ENCODE measurements at places on chromosomes 5 and 9. TPM values are rescaled to one million over a fixed set of nuclear protein-coding genes. Genes with fewer than 3 reads are reported as not detected.

DNA sequence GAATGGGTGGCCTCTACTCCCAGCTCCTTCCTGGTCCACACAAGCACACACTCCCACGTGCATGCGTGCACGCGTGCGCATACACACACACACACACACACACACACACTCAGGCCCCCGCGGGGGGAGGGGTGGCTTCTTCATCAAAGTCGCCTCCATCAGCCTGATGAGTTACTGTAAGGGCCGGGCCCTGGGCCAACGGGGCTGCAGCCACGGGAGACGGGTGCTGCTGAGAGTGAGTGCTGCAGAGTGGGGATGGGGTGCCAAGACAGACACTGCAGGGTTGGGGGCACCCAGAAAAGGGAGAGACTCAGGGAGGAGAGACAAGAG lies 18.1 kb downstream of the CNTFR start:
- no peaks in the 10 kb centered on the region for H3K4me1 ChIP-seq
- DNase-seq, result no peak
- H3K27ac ChIP-seq, result no peak overlapping the region
- H3K27me3 ChIP-seq, result peaks cover 22% of the 10 kb centered on the region

DNA sequence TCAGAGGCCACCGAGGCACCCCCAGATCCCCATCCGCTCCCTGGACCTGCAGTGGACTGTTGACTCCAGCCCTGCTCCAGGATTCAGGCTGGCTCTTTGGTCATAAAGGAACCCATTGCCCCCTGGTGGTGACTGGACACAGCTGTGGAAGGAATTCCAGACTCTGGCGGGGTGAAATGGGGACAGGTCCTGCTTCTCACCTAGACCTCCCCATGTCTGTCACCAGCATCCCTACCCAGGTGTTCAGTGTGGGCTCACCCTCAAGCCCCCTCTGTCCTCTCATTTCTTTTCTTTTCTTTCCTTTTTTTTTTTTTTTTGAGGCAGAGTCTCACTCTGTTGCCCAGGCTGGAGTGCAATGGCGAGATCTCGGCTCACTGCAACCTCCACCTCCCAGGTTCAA lies 25.5 kb upstream of the STXBP1 start:
- peaks cover 22% of the 10 kb centered on the region for H3K4me1 ChIP-seq
- H3K36me3 ChIP-seq, result peaks cover 5% of the 10 kb centered on the region
- H3K27me3 ChIP-seq, result peaks cover 16% of the 10 kb centered on the region
- no peak overlapping the region for H3K27ac ChIP-seq
- peak; percentile 77 for DNase-seq

- H3K27me3 ChIP-seq, result peaks cover 53% of the 10 kb centered on the region
- H3K36me3 ChIP-seq, result no peaks in the 10 kb centered on the region
- H3K27ac ChIP-seq, result no peak overlapping the region
- peaks cover 3% of the 10 kb centered on the region for H3K4me1 ChIP-seq
Observed at GRCh38 chr5:73201547-73202513, 28.8 kb downstream of the TMEM174 start.

The RNF224 gene
- not detected for total RNA-seq

GRCh38 chr5:119333421-119333851 lies 22.4 kb upstream of the TNFAIP8 start:
- no peak for DNase-seq
- peak overlapping the region; percentile 97 for H3K27ac ChIP-seq
- H3K4me3 ChIP-seq, result peak overlapping the region; percentile 94
- H3K27me3 ChIP-seq, result no peaks in the 10 kb centered on the region
- H3K4me1 ChIP-seq, result peaks cover 91% of the 10 kb centered on the region

DNA sequence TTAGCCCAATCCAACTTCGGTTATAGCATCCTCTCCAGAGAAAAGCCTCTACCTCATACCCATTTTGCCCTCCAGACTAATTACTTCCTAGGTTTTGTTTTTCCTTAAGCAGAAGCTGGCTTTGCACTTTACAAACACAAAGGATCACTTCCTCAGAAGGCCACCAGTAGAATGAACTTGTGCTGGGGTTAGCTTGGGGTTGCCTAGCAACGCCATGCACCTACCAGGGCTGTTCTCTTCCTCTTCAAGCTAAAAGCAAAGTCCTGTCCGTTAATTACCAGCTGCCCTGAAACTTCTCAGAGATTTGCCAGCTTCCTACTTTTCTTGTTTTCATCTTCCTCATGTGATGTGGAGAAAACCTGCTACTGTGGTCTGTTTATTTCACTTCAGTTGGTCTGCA lies 132.0 kb upstream of the WWC1 start:
- H3K27me3 ChIP-seq, result no peaks in the 10 kb centered on the region
- H3K36me3 ChIP-seq, result no peaks in the 10 kb centered on the region
- H3K4me1 ChIP-seq, result no peaks in the 10 kb centered on the region
- no peak overlapping the region for H3K4me3 ChIP-seq

The NUTM2G gene
- not detected for total RNA-seq

DNA sequence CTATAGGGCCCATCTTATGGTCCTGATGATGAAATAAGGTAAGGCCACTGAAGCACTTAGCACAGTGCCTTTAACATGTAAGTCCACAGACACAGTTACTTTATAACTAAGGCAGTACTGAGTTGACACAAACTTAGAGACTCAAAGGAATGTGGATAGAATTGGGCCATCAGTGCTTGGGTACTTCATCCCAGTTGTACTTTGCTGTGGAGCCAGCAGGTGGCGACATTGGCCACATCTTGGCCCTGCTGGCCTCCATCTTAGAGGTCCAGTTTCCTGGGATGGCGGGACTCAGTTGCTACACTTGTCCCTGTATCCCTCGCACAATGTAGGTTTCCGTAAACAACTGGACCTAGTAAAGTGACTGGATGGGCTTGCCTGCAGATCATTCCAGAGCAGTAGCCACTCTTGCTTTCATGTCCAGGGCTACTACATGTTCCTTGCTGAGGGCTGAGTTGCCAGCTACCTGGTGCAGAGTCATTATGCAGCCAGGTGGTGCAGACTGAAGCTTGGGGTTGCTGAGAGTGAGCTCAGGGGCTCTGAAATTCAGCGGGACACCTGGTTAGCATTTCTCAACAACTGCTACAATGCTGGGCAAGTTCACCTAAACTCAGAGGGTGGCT lies 10.6 kb downstream of the MTAP start:
- peak overlapping the region; percentile 16 for H3K27ac ChIP-seq
- DNase-seq, result peak; percentile 75
- peaks cover 31% of the 10 kb centered on the region for H3K36me3 ChIP-seq
- no peaks in the 10 kb centered on the region for H3K27me3 ChIP-seq

DNA sequence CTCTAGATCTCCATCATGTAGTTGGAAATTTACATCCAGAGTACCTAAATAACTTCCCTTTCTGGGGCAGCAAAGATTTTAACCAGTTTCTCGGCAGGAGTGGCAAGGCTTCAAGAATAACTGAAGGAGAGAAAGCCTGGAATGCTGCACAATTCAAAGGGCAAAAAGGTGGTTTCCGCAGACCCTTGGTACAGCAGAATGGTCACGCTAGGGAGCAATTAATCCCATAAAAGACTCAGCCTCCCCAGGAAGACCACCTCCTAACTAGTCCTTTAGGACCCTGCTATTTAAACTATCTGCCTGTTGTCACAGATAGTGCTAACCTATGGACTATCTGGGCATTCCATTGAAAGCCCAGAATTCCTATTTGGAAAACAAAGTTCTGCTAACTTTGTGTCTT lies 3.6 kb downstream of the HTR1A start:
- H3K4me1 ChIP-seq, result no peaks in the 10 kb centered on the region
- peaks cover 4% of the 10 kb centered on the region for H3K36me3 ChIP-seq
- peaks cover 31% of the 10 kb centered on the region for H3K27me3 ChIP-seq
- no peak overlapping the region for H3K4me3 ChIP-seq
- no peak for DNase-seq

- no peaks in the 10 kb centered on the region for H3K27me3 ChIP-seq
- no peak overlapping the region for H3K27ac ChIP-seq
- H3K36me3 ChIP-seq, result peaks cover 8% of the 10 kb centered on the region
- DNase-seq, result no peak
- peaks cover 41% of the 10 kb centered on the region for H3K4me1 ChIP-seq
Observed at GRCh38 chr5:94623011-94623410, 4.5 kb downstream of the SLF1 start.

The HCN1 gene
- not detected for total RNA-seq

The KCNN2 gene
- not detected for total RNA-seq

The PCDHGA4 gene
- total RNA-seq, result not detected

GRCh38 chr5:11377896-11378295 lies 526.4 kb downstream of the CTNND2 start:
- H3K4me1 ChIP-seq, result no peaks in the 10 kb centered on the region
- no peaks in the 10 kb centered on the region for H3K27me3 ChIP-seq
- H3K4me3 ChIP-seq, result no peak overlapping the region
- no peak for DNase-seq

The NPR3 gene
- total RNA-seq, result not detected

The ANKRD18A gene
- 0.19 TPM for total RNA-seq

GRCh38 chr9:4397917-4398316 lies 92.4 kb upstream of the SLC1A1 start:
- no peak overlapping the region for H3K27ac ChIP-seq
- no peak for DNase-seq
- H3K4me3 ChIP-seq, result no peak overlapping the region
- peaks cover 10% of the 10 kb centered on the region for H3K27me3 ChIP-seq

DNA sequence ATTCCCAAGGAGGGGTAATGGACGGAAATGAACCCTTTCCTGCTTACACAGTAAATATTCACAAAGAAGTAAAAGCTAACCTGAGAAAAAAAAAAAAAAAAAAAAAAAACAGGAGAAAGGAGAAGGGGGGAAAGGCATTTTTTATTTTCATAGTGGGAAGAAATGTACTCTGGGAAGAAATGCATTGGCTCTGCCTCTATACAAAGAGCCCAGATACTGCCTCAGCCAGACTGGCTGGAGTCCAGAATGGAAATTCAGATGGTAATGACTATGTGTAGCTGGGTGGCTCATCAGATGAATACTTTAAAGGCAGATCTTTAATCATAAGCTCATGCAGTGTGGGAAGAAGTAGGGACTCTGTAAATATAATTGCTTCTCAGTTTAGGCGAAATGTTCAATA lies 124.9 kb upstream of the ZNF608 start:
- peaks cover 2% of the 10 kb centered on the region for H3K4me1 ChIP-seq
- no peak for DNase-seq
- H3K4me3 ChIP-seq, result no peak overlapping the region
- no peaks in the 10 kb centered on the region for H3K36me3 ChIP-seq
- no peak overlapping the region for H3K27ac ChIP-seq

DNA sequence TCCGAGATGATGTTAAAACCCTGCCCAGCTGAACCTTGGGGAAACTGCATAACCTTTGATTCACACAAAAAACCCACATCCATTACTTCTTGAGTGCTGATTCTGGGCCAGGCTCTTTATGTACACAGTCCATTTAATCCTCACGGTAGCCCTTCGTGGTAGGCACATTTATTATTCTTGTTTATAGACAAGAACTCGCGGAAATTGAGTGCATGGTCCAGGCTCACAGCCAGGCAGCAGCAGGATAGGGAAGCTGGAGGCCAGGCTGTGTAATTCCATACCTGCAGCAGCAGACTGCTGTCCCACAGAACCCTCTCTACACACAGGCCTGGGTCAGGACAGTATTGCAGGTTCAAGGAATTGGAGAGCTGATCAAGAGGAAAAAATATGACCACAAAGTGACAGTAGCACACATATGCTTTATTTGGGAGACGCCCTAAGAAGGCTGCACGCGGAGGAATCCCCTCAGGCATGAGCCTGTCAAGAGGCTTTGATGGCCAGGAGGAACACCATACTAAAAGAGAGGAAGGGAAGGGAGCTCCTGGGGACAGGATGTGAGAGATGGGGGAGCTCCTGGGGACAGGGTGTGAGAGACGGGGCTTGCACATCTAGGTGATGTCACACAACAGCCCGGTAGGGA lies 28.4 kb upstream of the FAM120A start:
- H3K36me3 ChIP-seq, result peaks cover 4% of the 10 kb centered on the region
- peaks cover 41% of the 10 kb centered on the region for H3K27me3 ChIP-seq
- no peak for DNase-seq
- H3K4me3 ChIP-seq, result no peak overlapping the region
- no peaks in the 10 kb centered on the region for H3K4me1 ChIP-seq

The NNT gene
- total RNA-seq, result 103 TPM

The GABRA1 gene
- not detected for total RNA-seq

The TYRP1 gene
- total RNA-seq, result not detected

DNA sequence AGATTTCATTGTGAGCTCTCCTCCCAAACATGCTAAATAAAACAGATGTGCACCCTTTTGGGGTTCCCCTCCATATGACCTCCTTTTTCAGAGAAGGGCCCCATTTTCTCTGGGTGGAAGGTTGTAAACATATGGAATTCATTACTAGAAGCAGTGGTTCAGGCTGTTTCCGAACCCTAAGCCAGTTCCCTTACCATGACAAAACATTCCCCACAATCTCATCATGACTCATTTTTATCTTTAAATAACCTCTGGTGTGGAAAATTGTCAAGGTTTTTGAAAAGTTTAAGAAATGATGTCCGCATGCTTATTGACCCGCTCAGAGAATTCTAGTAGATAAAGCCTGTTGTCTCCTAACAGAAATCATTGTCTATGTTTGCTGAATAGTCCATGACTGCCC lies 127.3 kb upstream of the PIK3R1 start:
- peaks cover 15% of the 10 kb centered on the region for H3K27me3 ChIP-seq
- no peak overlapping the region for H3K4me3 ChIP-seq
- H3K4me1 ChIP-seq, result no peaks in the 10 kb centered on the region

GRCh38 chr9:6827439-6828145 lies 69.8 kb downstream of the KDM4C start:
- peaks cover 11% of the 10 kb centered on the region for H3K4me1 ChIP-seq
- no peak overlapping the region for H3K4me3 ChIP-seq
- peak; percentile 56 for DNase-seq
- H3K27me3 ChIP-seq, result no peaks in the 10 kb centered on the region
- peak overlapping the region; percentile 53 for H3K27ac ChIP-seq
- H3K36me3 ChIP-seq, result peaks cover 24% of the 10 kb centered on the region

DNA sequence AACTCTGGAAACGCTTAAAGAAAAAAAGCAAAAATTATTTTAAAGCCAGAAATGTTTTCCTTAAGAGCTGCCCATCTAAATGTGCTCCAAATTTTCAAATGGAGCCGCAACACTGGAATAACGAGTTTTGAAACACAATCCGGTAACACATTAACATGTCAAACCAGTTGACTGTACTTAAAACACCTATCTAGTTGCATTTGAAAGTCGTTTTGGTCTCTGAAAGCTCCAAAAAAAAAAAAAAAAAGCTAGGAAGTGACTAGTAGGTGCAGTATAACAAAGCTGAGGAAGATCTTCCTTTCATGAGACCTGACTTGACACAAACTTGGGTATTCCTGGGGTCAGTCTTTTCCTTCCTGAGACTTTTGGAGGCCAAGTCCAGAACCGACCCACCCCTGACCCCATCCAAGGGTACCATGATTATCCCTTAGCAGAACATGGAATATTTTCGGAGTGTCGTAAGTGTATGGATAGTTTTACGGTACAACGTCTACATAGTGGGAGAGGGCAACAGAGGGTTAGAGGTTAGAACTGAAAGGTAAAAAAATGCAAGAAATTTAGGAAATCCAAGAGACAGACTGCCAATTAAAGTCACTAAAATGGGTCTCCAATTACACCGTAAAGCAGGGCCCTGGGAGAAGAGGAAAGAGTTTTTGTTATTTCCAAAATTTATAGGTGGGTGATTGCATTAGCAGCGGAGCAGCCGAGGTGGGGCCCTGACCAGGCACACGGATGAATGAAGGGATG lies 812 bp downstream of the CETN3 start:
- no peaks in the 10 kb centered on the region for H3K27me3 ChIP-seq
- H3K4me3 ChIP-seq, result no peak overlapping the region
- DNase-seq, result no peak

GRCh38 chr9:108549184-108549583 lies 306.6 kb downstream of the ACTL7B start:
- no peaks in the 10 kb centered on the region for H3K36me3 ChIP-seq
- no peak for DNase-seq
- no peak overlapping the region for H3K4me3 ChIP-seq
- no peak overlapping the region for H3K27ac ChIP-seq

GRCh38 chr5:15703901-15704300 lies 203.9 kb downstream of the FBXL7 start:
- DNase-seq, result no peak
- H3K4me1 ChIP-seq, result no peaks in the 10 kb centered on the region
- no peak overlapping the region for H3K27ac ChIP-seq
- H3K36me3 ChIP-seq, result no peaks in the 10 kb centered on the region
- no peak overlapping the region for H3K4me3 ChIP-seq

The PRPF4 gene
- total RNA-seq, result 34.0 TPM
